ENCODE measurements at places on chromosomes 1 and 21.

DNA sequence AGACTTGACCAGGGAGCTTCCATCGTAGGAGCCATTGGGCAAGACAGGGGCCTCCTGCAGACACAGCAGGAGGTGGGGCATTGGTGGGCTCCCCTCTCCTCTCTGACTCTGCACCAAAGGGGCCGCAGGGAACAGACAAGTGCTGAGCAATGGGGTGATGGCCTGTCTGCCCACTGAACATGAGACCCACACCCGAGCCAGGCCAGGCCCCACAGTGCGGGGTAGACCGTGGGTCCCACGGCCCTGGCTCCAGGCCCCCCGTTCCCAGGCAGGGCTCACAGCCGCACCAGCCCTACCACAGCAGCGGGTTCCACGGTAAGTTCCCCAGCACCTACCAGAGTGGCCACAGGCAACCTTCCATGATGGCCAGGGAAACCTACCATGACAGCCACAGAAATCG, 45.9 kb downstream of the CHD5 start:
- no peak for DNase-seq

- no peak for DNase-seq
Observed at GRCh38 chr1:208156741-208157140, 87.4 kb downstream of the PLXNA2 start.

GRCh38 chr1:38221006-38221649, 174.5 kb upstream of the POU3F1 start:
- no peak for DNase-seq

DNA sequence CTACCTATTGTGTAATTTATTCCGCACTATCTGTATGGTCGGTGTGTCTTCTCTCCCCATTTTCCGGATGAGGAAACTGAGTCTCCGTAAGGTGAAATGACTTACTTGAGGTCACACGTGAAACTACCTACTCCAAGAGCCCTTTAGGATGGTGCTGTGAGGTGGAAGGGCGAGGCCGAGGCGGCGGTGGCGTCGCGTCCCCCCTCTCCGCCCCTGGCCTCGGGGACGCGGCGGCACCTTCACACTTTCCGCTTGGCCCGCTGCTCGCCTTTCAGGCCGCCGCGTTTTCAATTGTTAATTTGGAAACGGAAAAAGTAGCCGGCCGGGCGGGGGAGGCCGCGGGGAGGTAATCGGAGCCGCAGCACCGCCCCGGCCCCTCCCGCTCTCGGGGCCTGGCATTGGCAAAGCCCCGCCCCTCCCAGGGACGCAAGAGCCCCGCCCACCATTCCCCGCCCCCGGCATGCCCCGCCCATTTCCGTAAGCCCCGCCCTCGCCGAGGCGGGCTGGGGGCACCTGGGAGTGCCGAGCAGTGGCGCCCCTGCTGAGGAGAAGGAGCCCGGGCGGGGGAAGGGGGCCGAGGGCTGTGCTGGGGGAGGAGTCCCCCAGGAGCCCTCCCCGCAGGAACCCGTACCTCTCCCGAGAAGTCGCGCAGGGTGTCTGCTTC, 18.6 kb downstream of the KCNQ4 start:
- DNase-seq: peak; percentile 78

DNA sequence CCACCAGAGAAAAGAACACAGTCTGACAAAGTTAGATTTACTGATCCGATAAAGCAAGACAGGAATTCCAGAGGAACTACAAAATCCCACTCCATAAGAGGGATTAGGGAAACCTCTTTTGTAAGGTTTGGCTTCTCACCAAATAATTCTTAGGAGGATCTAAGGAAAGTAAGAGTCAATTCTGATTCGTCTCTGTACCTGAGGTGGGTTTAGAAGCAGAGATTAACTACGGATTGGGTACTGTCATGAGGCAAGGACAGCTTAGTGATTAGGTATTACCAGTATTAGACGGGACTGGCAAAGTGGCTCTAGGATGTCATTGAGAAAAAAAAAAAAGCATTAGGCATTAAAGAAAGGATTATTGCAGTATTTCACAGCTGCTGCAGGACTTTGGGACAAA, 371.7 kb upstream of the BRINP3 start:
- DNase-seq: no peak

- DNase-seq: no peak
Observed at GRCh38 chr1:81832573-81832972, 31.8 kb downstream of the ADGRL2 start.

DNA sequence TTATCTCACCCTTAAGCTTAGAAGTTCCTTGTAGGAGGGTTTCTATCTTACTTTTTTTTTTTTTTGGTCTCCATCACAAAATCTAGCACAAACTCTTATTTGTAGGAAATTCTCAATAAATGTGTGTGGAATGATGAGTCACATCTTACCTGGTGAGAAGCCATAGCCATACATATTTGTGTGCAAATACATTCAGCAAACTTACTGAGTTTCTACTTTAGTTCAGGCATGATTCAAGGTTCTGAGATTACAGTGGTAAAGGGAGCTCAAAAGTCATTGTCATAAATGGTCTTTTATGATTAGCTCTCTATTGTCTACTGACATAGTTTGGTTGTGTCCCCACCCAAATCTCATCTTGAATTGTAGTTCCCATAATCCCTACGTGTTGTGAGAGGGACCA, 193.1 kb upstream of the UBE2U start:
- no peak for DNase-seq

Data from CD4-positive, alpha-beta T cell treated with Interleukin-4 for 4 hours (primary cell).